ENCODE measurements at places on chromosomes 1 and 21. TPM values are rescaled to one million over a fixed set of nuclear protein-coding genes. Genes with fewer than 3 reads are reported as not detected.

DNA sequence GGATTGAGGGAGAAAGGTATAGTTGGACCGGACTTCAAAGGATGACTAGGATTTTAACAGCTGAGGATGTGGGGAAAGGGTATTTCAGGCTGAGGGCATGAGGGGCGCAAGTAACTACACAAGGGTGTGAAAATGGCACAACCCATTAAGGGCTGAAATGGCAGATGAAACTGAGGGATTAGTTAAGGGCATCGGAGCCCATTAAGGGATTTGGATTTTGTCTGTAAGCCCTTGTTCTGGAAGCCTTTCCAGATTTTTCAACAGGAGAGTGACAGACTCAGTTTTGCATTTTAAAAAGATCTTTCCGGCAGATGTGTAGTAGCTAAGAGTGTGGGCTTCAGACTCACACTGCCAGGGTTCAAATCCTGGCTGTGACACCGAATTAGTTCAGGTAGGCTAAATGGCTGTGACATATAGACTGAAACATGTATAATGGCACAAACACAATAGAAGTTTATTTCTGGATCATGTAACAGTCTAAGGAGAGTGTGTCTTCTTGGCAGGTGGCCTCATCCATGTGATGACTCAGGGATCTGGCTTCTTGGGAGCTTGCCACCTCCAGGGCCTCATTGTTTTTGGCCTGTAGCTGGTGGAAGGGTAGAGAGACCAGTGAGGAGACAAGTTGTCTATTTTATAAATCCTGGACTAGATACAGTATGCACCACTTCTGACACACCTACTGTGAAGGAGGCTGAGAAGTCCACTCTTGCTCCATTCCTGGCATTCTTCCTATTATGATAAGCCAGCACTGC, 49.6 kb downstream of the UBE2T start:
- DNase-seq, result no peak

Gene ECM1
- total RNA-seq, result 5.1 TPM

DNA sequence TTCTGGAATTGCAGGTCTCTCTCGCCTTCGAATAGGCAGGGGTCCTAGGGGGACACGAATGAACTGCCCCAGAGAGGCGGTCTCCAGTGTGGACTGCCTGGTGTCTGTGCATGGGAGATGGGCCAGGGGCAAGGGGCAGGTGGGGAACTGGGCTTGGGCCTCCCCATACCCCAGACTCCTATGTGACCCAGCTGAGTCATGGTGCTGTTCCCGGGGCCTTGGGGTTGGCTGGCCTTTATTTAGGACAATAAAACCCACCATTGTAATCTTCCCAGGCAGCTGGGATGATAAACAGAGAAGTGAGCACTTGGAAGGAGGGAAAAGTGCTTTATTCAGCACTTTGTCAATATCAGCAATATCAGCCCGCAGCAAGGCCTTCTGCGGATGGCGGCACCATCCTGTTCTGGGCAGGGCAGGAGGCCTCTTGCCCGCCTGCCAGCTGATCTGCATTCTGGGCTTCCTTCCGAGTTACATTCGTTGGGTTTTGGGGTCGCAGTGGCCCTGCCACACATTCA, 209.0 kb upstream of the TMEM51 start:
- DNase-seq, result no peak

GRCh38 chr1:214420833-214421232, 130.6 kb downstream of the PTPN14 start:
- no peak for DNase-seq

Gene CLDN8
- total RNA-seq, result not detected

GRCh38 chr1:206555473-206555935, 48.2 kb downstream of the RASSF5 start:
- no peak for DNase-seq

DNA sequence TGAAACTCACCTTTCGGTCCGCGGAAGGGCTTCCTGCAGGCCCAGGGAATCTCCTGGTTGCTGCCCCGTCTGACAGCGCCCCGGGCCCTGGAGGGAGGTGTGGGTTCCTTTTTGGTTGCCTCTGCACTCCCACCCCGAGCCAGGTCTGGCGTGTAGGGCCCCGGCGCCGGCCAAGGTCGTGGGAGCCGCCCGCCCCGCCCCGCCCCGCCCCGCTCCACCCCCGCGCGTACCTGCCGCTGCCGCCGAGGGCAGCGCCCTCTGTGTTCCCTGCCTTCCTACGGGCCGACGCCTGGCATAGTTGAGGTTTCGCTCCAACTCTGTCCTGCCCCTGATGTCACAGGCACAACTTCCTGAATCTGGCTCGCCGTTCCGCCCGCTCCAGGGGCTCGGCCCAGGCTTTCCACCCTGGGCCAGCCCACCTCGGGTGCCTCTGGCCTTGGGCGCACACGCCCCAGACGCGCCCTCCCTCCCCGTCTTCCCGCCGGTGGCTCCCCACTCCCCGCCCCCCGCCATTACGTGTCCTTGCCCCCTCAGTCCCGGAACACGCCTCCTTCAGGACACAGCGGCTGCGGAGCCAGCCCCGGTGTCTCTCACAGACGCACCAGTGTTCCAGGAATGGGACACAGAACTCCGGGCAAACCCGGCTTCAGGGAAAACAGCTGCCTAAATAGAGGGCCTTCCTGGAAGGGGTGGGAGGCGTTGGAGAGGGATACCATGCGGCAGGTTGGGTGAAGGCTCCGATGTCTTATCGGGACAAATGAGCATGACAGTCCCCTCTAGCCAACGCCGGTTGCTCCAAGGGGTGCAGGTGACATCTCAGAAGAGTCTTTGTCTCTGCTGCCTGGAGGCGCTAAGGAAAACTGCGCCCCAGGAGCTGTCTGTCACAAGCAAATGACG, at the start of gene KIAA0040:
KIAA0040 (minus strand) TSS at position 147 of the 897 bp plus-strand sequence. CDS start 31,763 bp downstream, outside the sequence.
- DNase-seq, result no peak

Gene ALX3
- not detected for total RNA-seq

DNA sequence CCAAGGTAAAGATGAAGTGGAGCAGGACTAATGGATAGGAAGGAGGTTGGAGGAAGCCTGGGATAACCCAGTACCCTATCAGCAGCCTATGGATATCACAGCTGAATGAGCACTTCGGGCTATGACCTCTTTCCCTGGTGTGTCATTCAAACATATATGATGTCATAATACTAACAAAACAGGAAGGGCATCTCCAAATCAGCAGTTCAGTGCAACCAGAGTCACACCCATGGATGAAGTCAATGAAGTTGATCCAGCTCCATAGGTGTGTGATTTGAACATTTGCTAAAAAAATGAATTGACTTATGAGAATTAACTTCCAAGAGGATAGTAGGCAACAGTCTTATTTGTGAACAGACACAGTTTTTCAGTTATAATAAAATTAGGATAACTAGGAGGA, 1.7 kb upstream of the C1orf116 start:
- DNase-seq, result no peak

Gene NHLH2
- not detected for total RNA-seq

DNA sequence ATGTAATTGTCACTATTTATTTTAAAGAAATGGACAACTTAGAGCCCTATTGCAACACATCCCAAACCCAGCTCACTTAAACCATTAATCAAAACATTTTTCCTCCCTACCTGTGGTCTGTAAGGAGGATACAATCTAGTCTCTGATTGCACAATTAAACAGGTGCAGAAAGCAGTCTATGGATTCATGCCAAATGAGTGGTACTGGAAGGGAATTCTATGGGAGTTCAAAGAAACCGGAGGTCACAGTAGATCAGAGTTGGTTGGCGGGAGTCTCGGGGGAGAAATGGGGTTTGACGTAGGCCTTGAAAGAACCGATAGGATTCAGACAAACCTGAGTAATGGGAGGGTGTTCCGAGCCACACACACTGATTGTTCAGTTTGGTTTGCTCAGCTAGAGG, 314.9 kb downstream of the KIF26B start:
- no peak for DNase-seq

GRCh38 chr1:98388441-98388840, 273.1 kb upstream of the SNX7 start:
- peak; percentile 87 for DNase-seq

DNA sequence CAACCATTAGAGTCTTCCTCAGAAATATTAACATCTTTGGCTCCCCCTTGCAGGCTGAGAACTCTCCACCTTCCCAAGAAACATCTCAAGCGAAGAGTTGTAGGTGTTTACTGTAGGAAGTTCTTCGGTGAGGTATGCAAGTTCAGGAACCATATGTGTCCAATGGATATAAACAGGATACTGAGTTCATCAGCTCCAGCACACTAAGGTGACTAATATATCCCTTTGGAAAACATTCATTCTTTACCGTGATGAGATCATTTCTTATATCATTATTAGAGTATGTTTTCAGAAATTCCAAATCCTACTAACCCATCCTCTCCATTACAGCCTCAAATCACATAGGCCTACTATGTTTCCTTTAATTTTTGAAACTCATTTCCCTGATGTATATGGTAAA, 37.3 kb upstream of the PRMT6 start:
- peak; percentile 36 for DNase-seq

GRCh38 chr1:190373705-190374336, 103.8 kb downstream of the BRINP3 start:
- no peak for DNase-seq

- no peak for DNase-seq
These were observed 43.0 kb upstream of the RAVER2 start for GRCh38 chr1:64701886-64702285.

Gene MMEL1
- total RNA-seq, result 0.15 TPM

GRCh38 chr1:246420300-246420699, 86.8 kb downstream of the SMYD3 start:
- no peak for DNase-seq

- peak; percentile 71 for DNase-seq
These were observed 59.8 kb downstream of the ITGB3BP start for GRCh38 chr1:63463248-63463647.

- no peak for DNase-seq
These were observed 21.5 kb downstream of the DESI2 start for GRCh38 chr1:244674446-244674845.

DNA sequence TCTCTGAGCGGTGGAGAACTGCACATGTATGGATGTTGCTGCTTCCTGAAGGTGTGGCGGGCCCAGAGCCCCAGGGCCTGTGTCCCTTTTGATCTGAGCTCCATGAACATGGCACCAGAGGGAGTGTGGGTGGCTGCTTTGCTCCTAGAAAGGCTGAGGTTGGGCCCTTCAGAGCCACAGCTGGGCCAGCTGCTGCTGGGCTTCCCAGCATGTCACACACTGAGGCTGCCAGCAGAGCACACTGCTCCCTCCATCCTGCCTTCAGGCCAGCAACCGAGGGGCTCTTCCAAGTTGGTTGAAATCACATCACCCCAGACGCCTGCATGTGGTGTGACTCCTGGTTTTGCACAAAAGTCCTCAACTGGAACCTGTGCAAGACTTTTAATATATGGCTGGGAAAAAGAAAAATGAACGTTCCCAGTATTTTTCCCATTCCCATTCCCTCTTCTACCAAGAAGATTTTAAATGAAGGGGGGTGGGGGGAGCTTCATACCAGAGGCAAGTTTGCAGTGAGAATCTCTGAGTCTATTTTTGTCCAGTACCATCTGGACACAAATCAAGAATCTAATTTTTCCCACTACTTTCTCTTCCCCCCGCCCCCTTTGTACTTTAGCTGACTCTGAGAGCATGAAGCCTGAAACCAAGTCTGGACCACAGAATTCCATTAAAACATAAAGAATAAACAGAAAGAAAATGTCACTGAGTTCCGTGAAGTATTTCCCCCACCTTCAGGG, 26.2 kb upstream of the NGF start:
- no peak for DNase-seq

Gene LCE2A
- not detected for total RNA-seq

- no peak for DNase-seq
These were observed 5.7 kb upstream of the ACOT11 start for GRCh38 chr1:54542120-54542961.

Gene UBE2J2
- 80.3 TPM for total RNA-seq

Gene ZNF644
- 33.5 TPM for total RNA-seq

GRCh38 chr1:12148958-12149790, 17.6 kb upstream of the TNFRSF1B start:
- no peak for DNase-seq

DNA sequence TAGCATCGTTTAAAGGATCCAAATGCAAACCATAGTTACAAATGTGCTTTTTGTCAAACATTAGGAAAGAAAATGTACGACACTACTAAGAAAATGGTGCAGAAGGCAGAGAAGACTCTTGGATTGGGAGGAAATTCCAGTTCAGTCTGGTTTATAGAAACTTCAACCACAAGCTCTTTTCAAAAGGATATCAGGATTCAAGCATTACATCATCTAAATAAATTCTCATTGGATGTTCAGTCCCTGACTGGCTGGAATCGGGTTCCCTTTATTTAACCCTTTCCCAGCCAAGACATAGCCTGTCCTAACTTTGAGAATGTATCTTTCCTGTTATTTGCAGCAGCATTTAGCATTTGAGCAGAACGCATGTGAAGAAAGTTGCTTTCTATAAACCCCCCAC, 184.6 kb downstream of the LMO4 start:
- DNase-seq, result no peak

Gene C4BPB
- not detected for total RNA-seq

Gene ZNF326
- total RNA-seq, result 16.8 TPM

DNA sequence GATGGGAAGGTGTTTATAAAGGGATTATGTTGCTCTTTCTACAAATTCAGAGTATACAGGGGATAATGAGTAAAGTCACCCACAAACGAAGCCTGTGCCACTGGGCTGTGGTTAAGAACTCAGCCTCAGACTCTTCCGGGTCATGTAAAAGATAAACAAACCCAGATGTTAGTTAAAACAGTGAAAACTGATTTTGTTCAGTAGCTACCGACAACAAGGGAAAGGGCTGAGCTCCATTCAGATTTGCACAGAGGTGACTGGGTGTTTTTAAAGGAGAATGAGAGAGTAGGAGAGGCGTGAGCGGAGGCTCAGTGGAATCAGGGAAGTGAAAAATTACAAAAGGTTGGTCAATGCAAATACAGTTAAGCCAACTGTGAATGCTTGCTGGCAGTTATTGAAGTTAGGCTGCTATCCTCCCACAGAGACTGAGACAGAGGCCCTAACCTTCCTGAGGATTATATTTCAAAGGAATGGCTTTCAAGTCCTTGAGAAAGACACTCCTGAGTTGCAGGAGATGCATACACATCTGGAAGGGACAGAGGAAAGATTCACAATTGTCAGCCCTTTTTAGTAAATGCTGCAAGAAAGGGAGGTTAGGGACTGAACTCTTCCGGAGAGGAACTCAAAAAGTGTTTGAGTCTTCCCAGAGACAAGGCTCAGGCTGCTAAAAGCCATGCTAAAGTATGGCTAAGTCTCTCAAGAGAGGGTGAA, 29.9 kb upstream of the SAMD13 start:
- DNase-seq, result no peak

Gene PTCH2
- total RNA-seq, result 0.19 TPM

DNA sequence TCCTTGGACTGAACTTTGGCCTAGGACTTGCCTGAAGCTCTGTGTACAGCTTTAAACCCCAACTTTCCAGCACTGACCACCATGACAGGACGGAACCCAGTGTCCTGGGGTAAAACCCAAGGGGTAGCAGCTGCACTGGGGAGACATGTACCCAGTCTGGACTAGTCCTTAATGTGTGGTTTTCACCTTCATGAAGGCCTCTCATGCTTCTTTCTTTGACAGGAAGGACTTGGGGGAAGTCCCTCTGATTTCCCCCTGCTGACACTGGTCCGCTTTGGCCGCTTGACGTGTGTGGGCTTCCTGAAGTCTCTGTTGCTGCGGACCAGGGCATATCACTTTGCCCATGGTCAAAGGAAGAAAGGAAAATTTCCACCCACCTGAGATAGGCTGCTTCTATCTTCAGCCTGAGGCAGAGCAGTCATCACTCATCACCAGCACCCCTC, 66.3 kb upstream of the PRDX6 start:
- DNase-seq, result no peak

- DNase-seq, result no peak
These were observed 516.6 kb downstream of the SMYD3 start for GRCh38 chr1:245990315-245991022.

Gene SLAMF8
- total RNA-seq, result not detected
